Activated naive CD4-positive, alpha-beta T cell treated with anti-CD3 and anti-CD28 coated beads for 36 hours (primary cell): ENCODE measurements at places on chromosomes 1 and 21. TPM values are rescaled to one million over a fixed set of nuclear protein-coding genes. Genes with fewer than 3 reads are reported as not detected.

GRCh38 chr1:156856282-156856785 is 2.6 kb downstream of the INSRR start:
- DNase-seq: no peak

- peak; percentile 34 for DNase-seq
Measured at GRCh38 chr1:236753516-236753915, 41.6 kb upstream of the MTR start.

DNA sequence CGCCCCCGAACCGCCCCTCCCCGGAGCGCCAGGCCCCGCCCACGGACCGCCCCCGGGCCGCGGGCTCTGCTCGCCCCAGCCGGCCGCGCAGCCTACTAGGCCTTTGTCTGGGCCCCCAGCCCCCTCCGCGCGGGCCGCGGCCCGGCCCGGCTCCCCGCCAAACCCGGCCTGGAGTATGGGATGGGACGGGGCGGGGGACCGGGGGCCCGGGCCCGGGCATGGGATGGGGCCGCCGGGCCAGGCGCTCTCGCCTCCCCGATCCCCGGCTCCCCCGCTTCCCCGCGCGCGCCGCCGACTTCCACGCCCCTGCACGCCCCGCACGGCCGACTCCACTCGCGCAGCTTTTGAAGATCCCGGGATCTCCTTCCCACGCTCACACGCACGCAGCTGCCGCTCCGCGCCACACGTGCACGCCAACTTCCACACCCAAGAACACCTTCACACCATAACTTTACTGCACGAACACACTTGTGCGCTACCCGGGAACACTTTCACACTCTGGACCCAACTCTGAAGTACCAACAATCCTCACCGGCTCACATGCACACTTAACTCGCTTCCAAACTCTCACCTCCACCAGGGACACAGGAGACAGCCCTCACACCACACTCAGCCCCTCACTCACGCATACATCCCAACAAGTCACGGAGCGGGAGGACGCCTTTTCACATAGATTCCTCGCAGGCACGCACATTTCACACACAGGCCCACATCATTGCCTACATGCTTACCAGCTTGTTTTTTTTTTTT is 437 bp upstream of the HSPG2 start:
- peak; percentile 62 for DNase-seq

DNA sequence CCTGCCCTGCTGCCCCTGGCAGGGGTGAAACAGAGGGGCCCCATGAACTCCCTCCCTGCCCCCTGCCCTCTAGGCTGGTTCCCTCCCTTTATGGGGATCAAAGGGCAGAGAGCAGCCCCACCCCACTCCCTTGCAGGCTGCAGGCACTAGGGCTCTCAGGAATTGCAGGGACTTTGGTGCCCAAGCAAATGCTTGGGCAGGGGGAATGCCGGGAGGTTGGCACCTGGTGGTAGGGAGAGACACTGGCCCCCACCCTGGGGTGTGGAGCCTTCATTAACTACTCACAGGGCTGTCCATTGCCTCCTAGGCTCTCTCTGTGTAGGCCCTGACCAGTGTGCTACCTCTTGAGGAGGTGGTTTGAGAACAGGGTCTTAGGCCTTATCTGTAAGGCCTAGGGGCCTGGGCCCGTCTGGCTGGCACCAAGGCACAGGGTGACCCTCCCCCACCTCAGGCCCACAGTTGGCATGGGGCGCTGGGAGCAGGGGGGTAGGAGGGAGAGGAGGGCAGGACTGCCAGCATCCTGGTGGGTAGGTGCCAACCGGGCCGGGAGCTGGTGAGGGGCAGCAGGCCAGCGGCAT is 4.7 kb downstream of the ZBTB7B start:
- DNase-seq: no peak

DNA sequence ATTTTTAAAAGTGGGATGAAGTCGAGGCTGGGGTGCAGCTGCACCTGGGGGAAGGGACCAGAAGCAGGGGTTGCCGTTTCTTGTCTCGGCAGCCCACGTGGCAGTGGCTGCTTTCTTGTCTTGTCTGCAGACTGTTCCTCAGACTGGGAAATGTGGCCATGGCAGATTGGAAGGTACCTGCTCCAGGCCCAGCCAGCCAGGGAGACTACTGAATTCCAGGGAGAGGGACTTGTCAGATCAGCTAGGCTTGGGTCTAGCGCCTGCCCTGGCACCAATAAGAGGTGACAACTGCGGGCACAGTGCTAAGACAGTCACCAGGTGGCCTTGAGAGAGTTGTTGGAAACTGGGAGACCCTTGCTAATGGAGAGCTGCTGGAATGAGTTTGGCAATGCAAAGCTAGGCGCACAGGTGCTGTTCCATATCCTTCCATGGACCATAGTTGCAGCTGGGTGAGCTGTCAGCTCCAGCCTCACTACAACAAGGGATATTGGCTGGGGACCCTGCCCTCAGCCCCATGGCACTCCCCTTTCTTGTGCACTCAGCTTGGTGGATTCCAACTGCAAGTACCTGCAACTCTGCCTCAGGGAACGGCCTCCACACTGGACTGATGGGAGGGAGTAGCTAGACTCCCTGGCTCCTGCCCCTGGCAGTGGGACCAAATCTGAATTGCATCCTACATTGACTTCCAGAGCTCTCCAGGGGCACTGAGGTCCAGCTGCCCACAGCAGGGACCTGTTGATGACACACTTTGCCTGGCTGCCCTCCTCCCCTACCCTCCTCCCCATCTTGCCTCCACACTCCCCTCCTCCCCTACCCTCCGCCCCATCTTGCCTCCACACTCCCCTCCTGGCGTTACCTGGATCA is 9.9 kb upstream of the IL22RA1 start:
- DNase-seq: no peak

- DNase-seq: no peak
Measured at GRCh38 chr21:42125571-42126544, 54.7 kb downstream of the UMODL1 start.

GRCh38 chr1:38131024-38131585 is 84.5 kb upstream of the POU3F1 start:
- DNase-seq: no peak

- DNase-seq: no peak
Measured at GRCh38 chr1:221366495-221367110, 375.3 kb downstream of the DUSP10 start.

GRCh38 chr1:18632783-18633421 is 2.3 kb downstream of the PAX7 start:
- no peak for DNase-seq

- DNase-seq: no peak
Measured at GRCh38 chr1:172826096-172826741, 167.3 kb downstream of the FASLG start.

- no peak for DNase-seq
Measured at GRCh38 chr21:28516021-28516420, 476.7 kb downstream of the LTN1 start.

CDK18 gene
- total RNA-seq: 3.6 TPM

RNF186 gene
- total RNA-seq: not detected
